Femur (tissue), 1 donor: ENCODE measurements at places on chromosomes 3 and 15.

DNA sequence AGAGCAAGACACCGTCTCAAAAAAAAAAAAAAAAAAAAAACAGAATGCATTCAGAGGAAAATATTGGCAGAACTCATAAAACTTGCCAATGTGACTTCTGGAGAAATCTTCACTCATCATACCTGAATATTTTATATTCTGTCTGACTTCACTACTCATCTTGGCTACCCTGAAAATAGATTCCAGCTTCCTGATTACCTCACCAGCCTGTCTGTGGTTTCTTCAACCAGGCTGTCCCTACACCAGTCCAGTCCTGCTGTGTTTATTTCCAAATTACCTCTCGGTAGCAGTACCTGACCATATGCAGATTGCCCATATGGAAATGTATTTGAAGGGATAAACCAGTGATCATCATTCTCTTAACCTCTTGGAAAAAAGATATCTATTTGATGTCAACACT, 9.3 kb upstream of the P3H2 start:
- DNase-seq: no peak

GRCh38 chr3:66497985-66498671, 2.7 kb downstream of the LRIG1 start:
- DNase-seq: no peak

GRCh38 chr15:57082054-57082728, 163.7 kb downstream of the TCF12 start:
- DNase-seq: no peak

DNA sequence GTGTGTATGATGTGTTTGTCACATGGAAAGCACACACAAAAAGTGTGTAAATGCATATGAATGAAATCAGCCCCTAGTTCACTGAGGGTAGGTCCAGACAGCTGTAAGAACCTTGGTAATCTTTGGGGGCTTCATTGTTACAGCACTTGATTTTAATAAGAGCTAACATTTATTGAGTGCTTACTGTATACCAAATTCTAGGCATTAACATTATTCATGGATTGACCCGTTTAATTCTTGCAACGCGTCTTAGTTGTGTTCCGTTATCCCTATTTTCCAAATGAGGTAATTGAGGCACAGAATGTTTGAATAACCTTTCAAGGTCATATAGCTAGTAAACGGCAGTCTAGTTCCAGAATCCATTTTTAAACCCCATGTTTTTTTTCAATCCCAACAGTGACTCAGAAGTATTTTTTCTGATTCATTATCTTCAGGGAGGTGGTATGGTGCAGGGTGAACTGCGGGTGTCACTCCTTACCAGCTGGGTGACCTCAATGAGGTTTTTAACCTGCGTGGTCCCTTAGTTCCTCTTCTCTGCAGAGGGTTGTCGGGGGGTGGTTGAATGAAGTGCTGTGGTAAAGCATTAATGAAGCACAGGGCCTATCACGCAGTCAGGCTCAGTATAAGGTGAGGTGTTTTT, 14.2 kb downstream of the RAB8B start:
- DNase-seq: no peak

- DNase-seq: no peak
These were observed 36.6 kb upstream of the MAGI1 start for GRCh38 chr3:66075281-66075680.

DNA sequence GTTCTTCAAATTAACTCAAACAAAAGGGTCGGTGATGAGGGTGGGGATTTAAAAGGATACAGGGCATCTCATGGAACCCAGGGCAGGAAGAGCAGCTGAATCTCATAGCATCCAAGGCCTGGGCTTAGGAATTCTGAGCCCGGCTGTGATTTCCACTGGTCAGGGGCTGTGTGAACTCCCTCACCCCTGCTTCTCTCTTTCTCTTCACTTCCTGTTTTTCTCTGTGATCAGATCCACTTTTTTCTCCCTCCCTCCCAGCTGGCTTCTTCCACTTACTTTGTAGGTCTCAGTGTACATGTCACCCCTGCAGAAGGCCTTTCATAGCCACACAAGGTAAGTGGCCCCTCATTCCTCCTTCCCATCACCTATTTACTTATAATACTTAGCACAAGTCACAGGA, 68.2 kb upstream of the CORO2B start:
- DNase-seq: no peak

GRCh38 chr15:37137221-37137620, 36.9 kb upstream of the MEIS2 start:
- DNase-seq: no peak

DNA sequence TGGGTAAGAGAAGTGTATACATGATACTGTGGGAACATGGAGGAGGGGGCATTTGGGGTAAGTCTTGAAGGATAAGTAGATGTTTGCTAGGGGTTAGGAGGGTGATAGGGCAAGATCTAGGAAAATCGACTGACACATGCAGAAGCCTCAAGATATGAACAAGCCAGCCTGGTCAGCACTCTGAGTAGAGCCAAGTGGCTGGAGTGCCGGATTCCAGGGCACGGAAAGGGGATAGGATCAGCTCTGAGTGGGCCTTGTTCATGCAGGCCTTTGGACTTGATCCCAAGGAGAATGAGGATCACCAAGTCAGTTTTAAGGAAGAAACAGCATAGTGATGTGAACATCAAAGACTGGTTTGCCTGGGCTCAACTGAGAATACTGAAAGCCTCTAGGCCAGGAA, 24.3 kb upstream of the MANF start:
- no peak for DNase-seq

DNA sequence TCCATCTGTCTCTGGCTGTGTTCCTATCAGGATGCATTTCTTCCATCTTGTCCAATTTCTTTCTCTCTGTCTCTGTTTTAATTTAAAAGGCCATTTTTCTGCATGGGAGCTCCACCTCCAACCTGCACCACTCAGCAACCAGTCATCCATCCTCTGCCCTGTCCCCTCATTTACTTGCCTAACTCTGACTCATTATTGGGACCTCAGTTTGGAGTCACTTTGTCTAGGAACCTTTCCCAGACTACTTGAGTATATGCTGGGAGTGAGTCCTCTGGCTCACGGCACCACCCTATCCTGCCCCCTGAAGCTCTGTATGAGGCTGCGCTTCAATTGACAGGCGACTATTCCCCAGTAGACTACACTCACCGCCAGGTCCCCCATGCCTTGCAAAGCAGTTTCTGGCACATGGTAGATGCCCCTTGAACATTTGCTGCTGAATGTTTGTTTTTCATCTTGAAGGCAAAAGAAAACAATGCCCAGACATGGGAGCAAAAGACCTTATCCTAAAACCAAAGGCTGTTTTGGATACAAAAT, 513.3 kb upstream of the CFAP20DC start:
- no peak for DNase-seq

DNA sequence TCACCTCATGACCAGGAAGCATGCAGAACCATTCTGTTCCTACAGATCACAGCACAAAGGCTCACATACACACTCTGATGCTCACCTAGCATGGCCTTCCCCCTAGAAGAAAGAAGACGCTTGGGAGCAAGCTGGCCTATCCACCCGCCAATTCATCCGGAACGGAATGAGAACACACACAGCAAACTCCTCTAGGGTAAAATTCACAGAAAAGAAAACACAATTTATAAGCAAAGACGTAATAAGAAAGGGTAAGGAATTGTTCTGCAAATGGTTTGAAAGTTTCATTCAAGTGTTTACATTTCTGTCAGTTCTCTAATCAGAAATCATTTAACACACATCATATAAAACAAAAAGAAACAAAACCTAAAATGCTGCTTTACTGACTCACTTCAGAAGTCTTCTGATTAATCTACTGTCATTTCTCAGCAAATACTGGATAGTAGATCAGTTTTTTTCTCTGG, 218.1 kb downstream of the OSBPL10 start:
- DNase-seq: no peak

DNA sequence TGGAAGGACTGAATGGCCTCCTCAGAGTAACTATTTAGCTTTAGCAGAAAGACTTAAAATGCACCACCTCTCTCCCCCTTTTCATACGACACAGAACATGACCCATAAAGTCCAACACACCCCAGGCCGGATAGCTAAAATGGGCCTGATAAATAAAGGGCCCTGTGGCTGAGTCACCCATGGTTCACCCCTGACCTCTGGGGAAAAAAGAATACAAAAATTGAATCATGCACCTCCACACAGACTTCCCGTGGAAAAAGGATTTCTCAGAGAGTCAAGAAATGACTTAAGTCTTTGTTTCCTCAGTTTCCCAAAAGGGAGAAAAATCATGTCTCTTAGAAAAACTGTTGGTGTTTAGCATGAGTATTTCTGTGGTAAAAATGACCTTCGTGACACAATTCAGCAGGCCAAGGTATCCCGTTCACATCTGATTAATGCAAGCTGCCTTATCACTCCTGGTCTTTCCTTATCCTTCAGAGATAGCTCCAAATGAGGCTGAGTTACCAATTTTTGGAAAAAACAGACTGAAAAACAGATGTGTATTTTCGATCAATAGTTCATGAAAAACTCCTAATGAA, 34.0 kb upstream of the ARHGEF3 start:
- DNase-seq: no peak

- DNase-seq: no peak
These were observed 66.8 kb upstream of the UBE2E1 start for GRCh38 chr3:23738944-23739343.

GRCh38 chr3:85576091-85576690, 617.4 kb downstream of the CADM2 start:
- DNase-seq: peak; percentile 63

DNA sequence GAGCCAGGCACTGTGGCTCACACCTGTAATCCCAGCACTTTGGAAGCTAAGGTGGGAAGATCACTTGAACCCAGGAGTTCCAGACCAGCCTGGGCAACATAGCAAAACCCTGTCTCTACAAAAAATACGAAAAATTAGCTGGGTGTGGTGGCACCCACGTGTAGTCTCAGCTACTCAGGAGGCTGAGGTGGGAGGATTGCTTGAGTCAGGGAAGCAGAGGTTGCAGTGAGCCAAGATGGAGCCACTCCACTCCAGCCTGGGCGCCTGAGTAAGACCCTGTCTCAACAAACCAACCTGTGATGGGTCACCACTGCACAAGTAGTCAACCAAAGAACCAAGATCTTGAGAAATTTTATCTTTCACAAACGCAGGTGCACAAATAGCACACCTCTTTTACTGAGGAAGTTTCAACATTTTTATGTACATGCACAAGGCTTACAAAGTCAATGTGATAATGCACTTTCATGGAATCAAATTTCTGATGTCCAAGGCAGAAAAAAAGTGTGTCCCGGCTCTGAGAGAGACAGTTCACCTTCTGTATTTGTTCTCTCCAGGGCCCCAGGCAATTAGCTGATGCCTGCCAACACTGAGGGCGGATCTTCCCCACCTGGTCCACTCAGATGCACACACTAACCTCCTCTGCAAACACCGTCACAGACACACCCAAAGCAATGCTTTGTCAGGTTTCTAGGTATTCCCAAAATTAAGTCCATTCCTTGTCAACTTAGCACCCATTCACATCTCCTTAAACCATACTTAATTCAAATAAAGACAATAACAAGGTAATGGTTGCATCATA, 12.4 kb downstream of the ACAA1 start:
- DNase-seq: no peak

- DNase-seq: no peak
These were observed 133.5 kb upstream of the ONECUT1 start for GRCh38 chr15:52923626-52924025.

GRCh38 chr3:134307425-134307824, 56.8 kb upstream of the RYK start:
- DNase-seq: no peak

DNA sequence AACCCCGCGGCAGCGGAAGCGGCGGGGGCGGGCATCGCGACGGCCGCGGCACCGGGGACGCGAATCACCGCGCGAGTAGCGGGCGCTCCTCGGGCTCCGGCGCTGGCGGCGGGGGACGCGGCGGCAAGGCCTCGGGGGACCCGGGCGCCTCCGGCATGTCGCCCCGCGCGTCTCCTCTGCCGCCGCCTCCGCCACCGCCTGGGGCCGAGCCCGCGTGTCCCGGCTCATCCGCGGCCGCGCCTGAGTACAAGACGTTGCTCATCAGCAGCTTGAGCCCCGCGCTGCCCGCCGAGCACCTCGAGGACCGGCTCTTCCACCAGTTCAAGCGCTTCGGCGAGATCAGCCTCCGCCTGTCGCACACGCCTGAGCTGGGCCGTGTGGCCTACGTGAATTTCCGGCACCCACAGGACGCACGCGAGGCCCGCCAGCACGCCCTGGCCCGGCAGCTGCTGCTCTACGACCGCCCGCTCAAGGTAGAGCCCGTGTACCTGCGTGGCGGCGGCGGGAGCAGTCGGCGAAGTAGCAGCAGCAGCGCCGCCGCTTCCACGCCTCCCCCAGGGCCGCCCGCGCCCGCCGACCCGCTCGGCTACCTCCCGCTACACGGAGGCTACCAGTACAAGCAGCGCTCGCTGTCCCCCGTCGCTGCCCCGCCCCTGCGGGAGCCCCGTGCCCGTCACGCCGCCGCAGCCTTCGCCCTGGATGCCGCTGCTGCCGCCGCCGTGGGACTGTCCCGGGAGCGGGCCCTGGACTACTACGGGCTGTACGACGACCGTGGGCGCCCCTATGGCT, 675 bp downstream of the RBM15B start:
- peak; percentile 36 for DNase-seq

DNA sequence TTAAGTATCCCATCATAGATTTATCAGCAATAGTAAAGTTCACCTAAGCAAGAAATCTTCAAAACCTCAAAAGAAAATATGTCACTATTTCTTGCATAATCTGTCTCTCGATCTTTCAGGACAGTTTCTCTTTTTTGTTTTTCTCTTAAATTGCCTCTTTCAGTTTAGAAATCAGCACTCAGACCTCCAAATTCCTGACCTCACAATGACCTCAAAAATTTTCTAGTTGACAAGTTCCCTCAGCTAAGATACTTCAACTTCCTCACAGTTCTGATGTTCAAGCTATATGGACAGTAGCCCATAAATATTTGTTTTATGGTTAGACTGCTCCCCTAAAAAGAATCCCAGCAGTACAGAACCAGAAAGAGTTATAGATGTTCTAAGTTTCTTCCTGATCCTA, 24.1 kb downstream of the SLC24A5 start:
- DNase-seq: no peak

DNA sequence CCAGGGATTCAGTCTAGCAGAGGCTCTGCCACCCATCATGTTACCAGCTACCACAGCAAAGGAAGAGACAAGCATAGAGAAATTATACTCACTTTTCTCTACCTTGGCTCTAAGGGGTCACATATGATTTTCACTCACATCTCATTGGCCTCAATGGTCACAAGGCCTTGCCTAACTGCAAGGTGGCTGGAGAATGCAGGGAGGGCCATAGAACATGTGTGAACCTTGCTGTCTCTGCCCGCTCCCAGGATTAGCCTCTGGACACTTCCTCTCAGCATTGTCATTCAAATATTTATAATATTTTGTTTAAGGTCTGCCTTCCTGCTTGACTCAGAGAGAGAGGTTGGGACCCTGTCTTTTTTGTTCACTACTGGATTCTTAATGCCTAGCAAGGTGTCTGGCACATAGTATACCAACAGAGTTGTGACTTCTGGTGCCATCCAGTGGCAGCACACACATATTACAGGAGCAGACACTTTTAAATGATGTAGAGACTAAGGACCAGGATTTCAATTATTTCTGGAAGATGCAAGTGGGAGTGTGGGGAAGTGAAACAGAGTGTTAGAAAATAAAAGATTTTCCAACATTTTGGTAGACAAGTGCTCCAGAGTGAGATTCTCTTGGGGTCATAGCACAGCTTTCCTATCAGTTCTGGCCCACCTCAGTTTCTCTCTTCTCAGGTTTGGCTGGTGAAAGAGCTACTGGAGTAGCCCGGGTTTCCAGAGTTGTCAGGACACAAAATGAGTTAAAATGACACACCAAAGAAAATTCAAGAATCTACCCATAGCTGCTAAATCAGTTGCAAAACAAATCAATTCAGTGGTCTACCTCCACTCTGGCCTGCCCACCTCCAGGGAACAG, 119.0 kb upstream of the RASGRP1 start:
- no peak for DNase-seq

- DNase-seq: peak; percentile 81
These were observed at the start of gene ZNF619 for GRCh38 chr3:40476478-40477470. TSS of gene ZNF619 (plus strand) at chr3:40477122. CDS start at chr3:40477980, 858 bp downstream.

GRCh38 chr15:99823346-99823745, 90.1 kb upstream of the LYSMD4 start:
- no peak for DNase-seq
